ENCODE measurements at places on chromosomes 3 and 15. TPM values are rescaled to one million over a fixed set of nuclear protein-coding genes. Genes with fewer than 3 reads are reported as not detected.

ZNF620 gene
- total RNA-seq, result 3.2 TPM

FBXW12 gene
- not detected for total RNA-seq

DIS3L gene
- total RNA-seq, result 22.7 TPM

KY gene
- total RNA-seq, result not detected

SLC28A2 gene
- 0.14 TPM for total RNA-seq

NUSAP1 gene
- 19.0 TPM for total RNA-seq

PGBD4 gene
- 2.2 TPM for total RNA-seq

SOX14 gene
- total RNA-seq, result not detected

RTP1 gene
- not detected for total RNA-seq

MELTF gene
- total RNA-seq, result 0.79 TPM

KIF9 gene
- total RNA-seq, result 3.2 TPM

CRYGS gene
- 1.8 TPM for total RNA-seq

TBC1D5 gene
- 25.2 TPM for total RNA-seq

SLC24A5 gene
- not detected for total RNA-seq

GOLGA6L4 gene
- 0.53 TPM for total RNA-seq

ROPN1B gene
- not detected for total RNA-seq

TRAT1 gene
- total RNA-seq, result 7.1 TPM

CAV3 gene
- total RNA-seq, result not detected

TRH gene
- not detected for total RNA-seq

SLC7A14 gene
- not detected for total RNA-seq

CPN2 gene
- total RNA-seq, result 0.08 TPM

SMCO1 gene
- not detected for total RNA-seq

PLSCR2 gene
- not detected for total RNA-seq

NDUFAF3 gene
- total RNA-seq, result 138 TPM

SLC51B gene
- total RNA-seq, result not detected

ARRDC4 gene
- 2.2 TPM for total RNA-seq

HTR3D gene
- total RNA-seq, result not detected

CSPG4 gene
- total RNA-seq, result 0.03 TPM

TNIK gene
- total RNA-seq, result 15.4 TPM

NEO1 gene
- 5.2 TPM for total RNA-seq

CILP gene
- 0.08 TPM for total RNA-seq

CTXN2 gene
- not detected for total RNA-seq

ATG7 gene
- 32.6 TPM for total RNA-seq

TMEM87A gene
- 56.4 TPM for total RNA-seq

XIRP1 gene
- total RNA-seq, result 13.1 TPM

MITF gene
- 0.05 TPM for total RNA-seq

TMEM40 gene
- not detected for total RNA-seq

ARL13B gene
- total RNA-seq, result 13.0 TPM

THBS1 gene
- 1.3 TPM for total RNA-seq

GRAMD2A gene
- total RNA-seq, result not detected

ADPRH gene
- 3.3 TPM for total RNA-seq

XCR1 gene
- not detected for total RNA-seq

TLR9 gene
- total RNA-seq, result 0.18 TPM

TNFAIP8L3 gene
- total RNA-seq, result 0.15 TPM

GOLGA8M gene
- total RNA-seq, result not detected

RAD51 gene
- 28.2 TPM for total RNA-seq

PLIN1 gene
- total RNA-seq, result 0.13 TPM

GPR156 gene
- total RNA-seq, result 0.10 TPM

DAZL gene
- 0.08 TPM for total RNA-seq

ARHGAP31 gene
- total RNA-seq, result 22.0 TPM

CACNA2D3 gene
- total RNA-seq, result not detected

EBLN2 gene
- 4.7 TPM for total RNA-seq

SNX22 gene
- 0.35 TPM for total RNA-seq

NMNAT3 gene
- total RNA-seq, result 2.3 TPM

ERC2 gene
- 0.16 TPM for total RNA-seq

CD86 gene
- total RNA-seq, result 1.8 TPM

C3orf49 gene
- not detected for total RNA-seq

TF gene
- total RNA-seq, result 7.9 TPM

NR2E3 gene
- not detected for total RNA-seq

ROBO1 gene
- 0.95 TPM for total RNA-seq

All from activated T-cell treated with anti-CD3 and anti-CD28 coated beads, Interleukin-2, amount 50 U/mL, for 4 hours (primary cell).